ENCODE measurements at places on chromosomes 6 and 20. TPM values are rescaled to one million over a fixed set of nuclear protein-coding genes. Genes with fewer than 3 reads are reported as not detected.

Gene ASIP
- total RNA-seq: not detected

Gene C2
- 0.59 TPM for total RNA-seq

Gene THEMIS
- not detected for total RNA-seq

Gene FRK
- under 0.01 TPM for total RNA-seq

Gene MCCD1
- total RNA-seq: not detected

Gene CCDC170
- total RNA-seq: 0.37 TPM

Gene RUNX2
- total RNA-seq: 5.1 TPM

Gene ARMH2
- total RNA-seq: not detected

Gene BTN1A1
- total RNA-seq: under 0.01 TPM

Gene EEF1A2
- not detected for total RNA-seq

Gene TUBB2A
- total RNA-seq: 42.8 TPM

Gene TFEB
- 3.7 TPM for total RNA-seq

Gene LHFPL5
- total RNA-seq: not detected

Gene CDSN
- not detected for total RNA-seq

Gene PROKR2
- total RNA-seq: not detected

Gene KIF6
- total RNA-seq: not detected

Gene STX11
- 1.5 TPM for total RNA-seq

Gene HRH3
- not detected for total RNA-seq

Gene SEL1L2
- not detected for total RNA-seq

Gene HSPA1L
- 0.39 TPM for total RNA-seq

Gene NMBR
- total RNA-seq: 0.37 TPM

Gene EBF4
- total RNA-seq: 0.37 TPM

Gene GRIK2
- total RNA-seq: not detected

Gene LINC00237
- not detected for total RNA-seq

Gene MRPL2
- 30.9 TPM for total RNA-seq

Gene RNF182
- 5.5 TPM for total RNA-seq

Gene DDX43
- 0.39 TPM for total RNA-seq

Gene OR2H1
- not detected for total RNA-seq

Gene TFAP2D
- not detected for total RNA-seq

Gene ASXL1
- total RNA-seq: 35.3 TPM

Gene RSPH9
- total RNA-seq: 0.73 TPM

Gene CST7
- not detected for total RNA-seq

Gene PRDM13
- total RNA-seq: not detected

Gene ARHGAP18
- 27.6 TPM for total RNA-seq

Gene EDN1
- total RNA-seq: under 0.01 TPM

Gene SLC35D3
- not detected for total RNA-seq

Gene ZNF165
- 0.37 TPM for total RNA-seq

Gene RAB23
- 30.5 TPM for total RNA-seq

Gene PREX1
- 31.3 TPM for total RNA-seq

Gene SYNDIG1
- under 0.01 TPM for total RNA-seq

Gene TRIM26
- total RNA-seq: 19.4 TPM

Gene MAP3K4
- total RNA-seq: 19.8 TPM

Gene WFDC5
- total RNA-seq: not detected

Gene LY6G5C
- 0.39 TPM for total RNA-seq

Gene BEND6
- 9.6 TPM for total RNA-seq

Gene UNC5CL
- total RNA-seq: under 0.01 TPM

Gene GHRH
- not detected for total RNA-seq

Gene UBE2C
- total RNA-seq: 31.2 TPM

Gene ADGB
- not detected for total RNA-seq
